ENCODE measurements at places on chromosomes 1 and 21. TPM values are rescaled to one million over a fixed set of nuclear protein-coding genes. Genes with fewer than 3 reads are reported as not detected.

Gene PLPPR5
- total RNA-seq: not detected

Gene SLC22A15
- 7.5 TPM for total RNA-seq

Gene CLDN17
- total RNA-seq: not detected

Gene S100A7A
- not detected for total RNA-seq

Gene ZNF697
- 9.4 TPM for total RNA-seq

Gene NECTIN4
- total RNA-seq: not detected

Gene TMEM54
- total RNA-seq: 9.3 TPM

Gene HMGN1
- total RNA-seq: 39.8 TPM

Gene SPRR2E
- total RNA-seq: not detected

Gene ARHGAP30
- total RNA-seq: 2.1 TPM

Gene CFHR3
- total RNA-seq: not detected

All from heart left ventricle (tissue), 16 donors.